ENCODE measurements at places on chromosomes 11 and 22.

- DNase-seq, result no peak
These were observed 15.3 kb upstream of the TPCN2 start for GRCh38 chr11:69033431-69033830.

DNA sequence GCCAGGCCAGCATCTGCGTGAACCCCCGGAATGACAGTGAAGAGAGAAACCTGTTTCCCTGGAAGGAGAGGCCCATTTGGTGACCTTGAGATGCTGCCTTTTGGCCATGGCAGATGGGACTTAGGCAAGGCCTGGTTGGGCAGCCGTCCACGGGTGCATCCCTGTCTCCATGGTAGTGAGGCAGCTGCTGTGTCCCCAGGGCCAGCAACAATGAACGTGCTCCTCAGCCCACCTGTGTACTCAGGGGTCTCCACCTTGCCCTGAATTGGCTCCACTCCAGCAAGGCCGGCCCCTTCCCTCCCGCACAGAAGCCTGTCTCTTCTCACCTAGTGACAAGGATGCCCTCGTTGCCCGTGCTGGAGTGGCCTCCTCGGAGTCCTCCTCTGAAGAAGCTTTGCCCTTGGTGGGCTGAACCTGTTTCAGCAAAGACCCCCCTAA lies 441.1 kb downstream of the TBC1D22A start:
- no peak for DNase-seq

DNA sequence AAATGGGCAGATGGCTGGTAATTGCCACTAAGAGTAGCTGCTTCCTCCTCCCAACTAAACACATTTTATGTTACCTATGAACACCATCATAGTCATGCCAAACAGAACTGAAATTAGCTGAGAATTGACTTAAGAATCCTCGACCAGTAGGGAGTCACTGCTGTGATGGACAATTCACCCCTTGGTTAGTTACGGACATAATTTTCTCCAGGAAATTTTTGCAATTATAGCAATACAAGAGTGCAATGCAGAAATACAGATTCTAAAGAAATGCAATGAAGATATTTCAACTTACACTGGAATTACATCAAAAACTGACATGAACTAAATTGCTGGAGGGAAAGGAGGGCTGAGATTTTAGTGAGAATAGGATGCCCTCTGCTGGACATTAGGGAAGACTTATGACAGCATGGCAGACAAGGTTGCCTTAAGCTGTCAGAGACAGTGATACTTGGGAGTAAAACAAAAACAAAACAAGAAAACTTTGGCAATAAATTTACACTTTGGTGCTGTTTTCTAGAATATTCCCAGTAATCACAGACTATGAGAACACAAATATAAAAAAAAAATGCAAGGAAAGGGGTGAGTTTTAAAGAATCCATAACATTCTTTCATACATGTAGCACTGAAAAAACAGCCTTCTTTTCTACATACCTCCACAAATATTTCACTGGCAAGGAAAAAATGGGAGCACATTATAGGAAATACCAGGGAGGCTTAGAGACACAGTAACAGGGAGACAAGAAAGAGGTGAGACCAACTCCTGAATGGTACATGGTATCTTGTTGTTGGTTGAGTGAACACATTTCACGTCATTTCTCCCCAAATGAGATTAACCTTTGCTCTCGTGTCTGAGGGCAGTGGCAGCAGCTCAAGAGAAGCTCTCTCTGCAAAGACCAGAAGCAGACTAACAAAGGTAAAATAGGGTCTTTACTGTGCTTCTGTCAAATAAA lies 11.2 kb upstream of the PPP2R1B start:
- peak; percentile 44 for DNase-seq

DNA sequence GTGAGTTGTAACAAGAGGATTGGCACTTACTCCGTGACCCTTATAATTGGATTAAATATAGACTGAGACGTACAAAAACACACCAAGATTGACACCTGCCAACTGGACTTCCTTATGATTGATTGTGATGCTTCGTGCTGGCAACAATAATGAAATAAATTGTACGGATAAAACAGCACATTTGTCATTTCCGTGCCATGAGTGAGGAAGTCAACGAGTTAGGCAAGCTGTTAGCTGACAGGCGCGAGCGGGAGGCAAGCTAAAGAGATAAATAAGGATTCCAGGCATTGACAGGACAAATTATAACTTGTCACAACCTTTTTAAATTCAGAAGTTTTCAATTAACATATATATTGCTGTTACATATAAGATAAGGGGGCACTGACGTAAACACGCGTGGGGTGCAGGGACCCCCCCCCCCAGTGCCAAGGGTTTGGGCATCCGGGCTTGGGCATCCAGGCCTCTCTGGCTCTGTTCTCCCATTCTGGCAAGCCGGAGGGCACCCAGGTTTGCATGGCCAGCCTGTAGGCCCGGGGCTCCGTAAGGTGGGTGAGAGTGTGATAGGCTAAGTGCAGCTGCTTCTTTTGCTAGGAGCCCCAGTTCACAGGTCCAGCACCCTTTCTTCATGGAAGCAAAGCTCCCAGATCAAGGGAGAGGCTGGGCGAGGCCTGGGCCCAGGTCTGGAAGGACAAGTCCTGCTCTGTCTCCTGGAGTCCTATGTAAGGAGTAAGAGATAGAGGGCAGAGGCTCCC lies 11.2 kb upstream of the PAX6 start:
- DNase-seq, result no peak

DNA sequence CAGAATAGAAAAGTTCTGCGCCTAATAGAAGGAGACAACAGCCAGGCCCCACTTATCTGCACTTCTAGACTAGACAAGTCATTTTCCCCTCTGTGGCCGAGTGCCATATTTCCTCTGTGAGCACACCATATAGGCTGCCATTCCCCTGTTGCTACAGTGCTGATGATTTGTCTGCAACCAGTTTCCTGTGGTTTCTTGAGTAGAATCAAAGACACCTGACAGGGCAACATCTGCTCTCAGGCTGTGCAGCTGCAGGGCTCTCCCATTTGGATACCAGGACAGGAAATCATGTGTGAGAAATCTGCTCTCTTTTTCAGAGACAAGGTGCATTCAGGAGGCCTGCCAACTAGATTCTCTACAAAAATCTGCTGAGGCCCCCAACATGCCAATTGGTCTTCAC lies 879.3 kb downstream of the DLG2 start:
- DNase-seq, result no peak

DNA sequence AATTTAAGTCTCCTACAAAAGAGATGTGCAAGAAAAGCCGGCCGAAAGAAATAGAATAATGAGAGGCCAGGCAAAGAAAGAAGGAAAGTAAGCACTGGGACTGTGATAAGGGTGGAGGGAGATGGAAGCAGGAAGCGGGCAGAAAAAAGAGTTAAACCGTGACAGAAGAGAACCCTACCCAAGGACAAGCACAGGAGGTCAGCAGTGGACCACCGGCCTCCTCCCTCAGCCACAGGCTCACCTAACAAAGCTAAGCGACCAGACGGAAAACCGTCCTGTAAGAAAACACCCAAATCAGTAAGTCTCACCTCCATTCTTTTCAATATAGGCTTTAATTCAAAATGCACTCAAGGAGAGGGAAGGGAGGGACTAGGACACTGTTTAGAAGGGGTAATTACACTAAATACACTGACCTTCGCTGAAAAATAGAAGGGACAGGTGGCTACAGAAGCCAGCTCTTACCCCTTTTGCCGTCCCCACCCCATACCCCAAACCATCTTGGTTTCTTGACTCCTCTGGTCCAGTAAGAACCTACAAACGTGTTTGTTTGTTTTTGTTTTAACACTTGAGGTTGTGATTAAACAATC lies 1.9 kb downstream of the FAM181B start:
- no peak for DNase-seq

- DNase-seq, result no peak
These were observed 722 bp upstream of the GUCY1A2 start for GRCh38 chr11:107018902-107019493.

GRCh38 chr11:75242722-75243600 lies 2.4 kb downstream of the TPBGL start:
- no peak for DNase-seq

GRCh38 chr22:47322854-47323253 lies 560.4 kb downstream of the TBC1D22A start:
- DNase-seq, result peak; percentile 28

- DNase-seq, result peak; percentile 80
These were observed 241.2 kb upstream of the SYN3 start for GRCh38 chr22:33299245-33299956.

DNA sequence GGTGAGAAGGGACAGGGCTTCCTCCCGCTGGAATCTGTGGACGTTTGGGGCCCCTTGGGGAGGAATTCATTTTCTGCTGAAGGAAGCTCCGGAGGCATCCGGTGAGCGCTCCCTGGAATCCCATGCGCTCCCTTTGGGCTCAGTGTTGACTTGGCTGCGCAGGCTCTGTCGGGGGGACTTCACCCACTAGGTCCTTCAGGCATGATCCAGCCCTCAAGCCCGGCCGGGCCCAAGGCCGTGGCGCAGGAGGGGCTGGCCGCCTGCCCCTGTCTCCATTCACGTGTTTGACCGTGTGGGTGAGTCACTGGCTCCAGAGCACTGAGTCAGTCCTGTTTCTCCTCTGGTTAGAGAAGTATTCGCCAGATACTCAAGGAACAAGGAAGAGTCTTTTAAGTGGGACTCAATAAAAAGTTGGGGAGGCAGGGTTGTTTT lies 1.4 kb downstream of the CTTN start:
- peak; percentile 87 for DNase-seq

DNA sequence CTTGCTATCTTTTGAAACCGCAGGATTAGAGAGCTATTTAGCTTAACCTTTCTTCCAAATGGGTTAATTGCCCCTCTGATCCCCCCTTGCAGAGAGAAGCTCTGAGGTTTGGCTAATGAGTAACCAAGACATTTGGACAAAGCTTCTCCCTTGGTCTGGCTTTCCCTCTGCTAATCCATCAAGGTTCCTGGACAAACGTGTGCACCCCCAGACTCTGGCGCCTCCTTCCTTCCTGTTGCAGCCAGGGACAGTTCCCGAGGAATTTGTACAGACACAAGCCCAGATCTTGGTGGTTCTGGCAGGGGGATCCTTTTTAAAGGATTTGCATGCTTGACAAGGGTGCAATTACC lies 1.6 kb downstream of the KIAA1671 start:
- peak; percentile 46 for DNase-seq

- no peak for DNase-seq
These were observed 11.7 kb downstream of the ZNF195 start for GRCh38 chr11:3367221-3367620.

DNA sequence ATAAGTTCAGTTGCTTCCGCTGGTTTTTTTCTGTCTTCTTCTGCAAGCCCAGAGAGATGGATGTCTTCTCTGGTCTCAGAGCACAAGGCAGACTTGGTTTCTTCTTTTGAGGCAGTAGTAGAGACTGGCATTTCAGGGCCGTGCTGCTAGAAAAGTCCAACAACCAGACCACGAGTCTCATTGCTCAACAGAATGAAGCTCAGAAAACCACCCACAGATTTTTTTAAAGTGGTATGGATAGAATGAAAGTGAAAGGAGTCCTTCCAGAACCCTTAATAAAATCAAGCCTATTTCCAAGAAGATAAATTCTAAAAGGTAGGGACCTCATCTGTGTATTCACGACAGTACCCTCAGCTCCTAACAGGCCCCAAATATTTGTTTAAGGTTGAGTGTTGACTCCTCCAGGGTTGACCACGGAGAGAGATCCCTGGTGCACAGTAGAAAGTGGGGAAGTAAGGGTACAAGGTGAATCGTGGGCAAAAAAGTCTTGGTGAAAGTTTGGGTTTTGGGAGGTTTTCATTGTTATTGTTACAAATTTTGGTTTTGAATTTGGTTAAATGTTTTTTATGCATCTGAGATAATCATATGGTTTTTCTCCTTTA lies 43.6 kb upstream of the DDX6 start:
- DNase-seq, result no peak

GRCh38 chr11:2867142-2867541 lies 18.4 kb downstream of the CDKN1C start:
- no peak for DNase-seq

- no peak for DNase-seq
These were observed 11.3 kb upstream of the MTMR3 start for GRCh38 chr22:29871684-29872083.

GRCh38 chr11:19279451-19279850 lies 38.7 kb upstream of the E2F8 start:
- DNase-seq, result no peak

- no peak for DNase-seq
These were observed 3.9 kb upstream of the SCN2B start for GRCh38 chr11:118180300-118180703.

DNA sequence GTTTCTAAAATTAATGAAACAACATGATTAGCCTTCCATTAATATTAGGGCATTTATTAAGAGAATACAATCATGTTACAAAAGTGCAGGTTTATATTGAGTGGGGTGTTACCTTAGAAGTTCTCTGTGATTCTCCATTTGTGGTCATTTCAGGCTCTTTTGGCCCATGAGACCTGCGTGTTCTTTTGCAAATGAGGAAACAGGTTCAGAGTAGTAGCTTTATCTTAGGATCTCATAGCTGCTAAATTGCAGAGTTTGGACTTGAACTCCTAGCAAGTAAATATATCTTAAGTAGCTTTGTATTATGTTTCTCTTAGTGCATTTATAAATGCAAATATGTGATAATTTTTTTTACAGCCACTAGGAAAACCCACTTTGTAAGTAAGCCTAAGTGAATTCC lies 18.3 kb downstream of the FAR1 start:
- no peak for DNase-seq

DNA sequence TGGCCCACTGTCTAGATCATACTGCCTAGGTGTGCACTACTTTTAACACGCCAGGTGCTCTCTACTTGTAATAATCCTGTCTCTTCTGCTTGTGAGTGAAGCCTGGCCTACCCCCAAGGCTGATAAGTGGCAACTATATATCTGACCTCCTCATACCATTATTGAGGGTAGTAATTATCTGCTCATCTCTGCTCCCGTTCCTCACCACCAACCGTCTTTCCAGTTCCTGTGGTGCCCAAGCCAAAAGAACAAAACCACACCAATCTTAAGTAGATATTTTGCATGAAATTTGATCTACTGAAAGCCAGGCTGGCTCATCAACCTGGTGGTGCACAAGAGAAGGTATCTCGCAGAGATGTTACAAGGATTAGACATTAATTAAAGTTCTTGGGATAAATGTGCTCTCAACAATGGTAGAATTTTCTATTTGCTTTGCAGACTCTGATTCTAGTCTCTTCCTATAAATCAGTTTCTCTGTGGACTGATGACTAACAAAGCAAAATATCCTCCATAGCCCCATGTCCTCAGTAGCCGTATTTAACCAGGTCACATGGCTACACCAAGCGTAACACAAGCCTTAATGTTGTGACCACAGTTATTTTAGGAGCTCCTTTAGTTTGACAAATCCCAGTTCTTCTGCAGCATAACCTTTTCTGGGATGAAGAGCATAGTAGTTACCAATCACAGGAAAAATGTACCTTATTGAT lies 267.2 kb downstream of the NTM start:
- DNase-seq, result no peak

Measured in Caki2 (cell line).